ENCODE measurements at places on chromosomes 2 and 18.

- DNase-seq: no peak
Measured at GRCh38 chr2:201327678-201328077, 29.5 kb downstream of the FLACC1 start.

DNA sequence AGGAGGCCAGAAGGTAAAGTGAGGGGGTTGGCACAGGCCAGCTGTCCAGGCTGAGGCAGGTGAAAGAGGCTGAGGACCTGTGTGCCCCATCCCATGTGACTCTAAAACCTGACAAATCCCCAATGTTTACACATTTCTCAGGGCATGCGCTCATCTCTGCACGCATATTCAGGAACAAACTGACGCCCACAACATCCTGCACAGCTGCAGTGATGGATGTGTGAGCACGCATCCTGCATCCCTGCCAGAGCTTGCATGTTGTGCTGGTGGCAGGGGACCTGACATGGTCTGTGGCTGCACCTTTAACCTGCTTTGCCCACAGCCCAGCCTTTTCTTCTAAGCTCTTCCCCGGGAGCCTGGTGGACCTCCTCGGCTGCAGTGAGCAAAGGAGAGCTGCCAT, 83.1 kb downstream of the FBXO15 start:
- DNase-seq: no peak

GRCh38 chr18:11840493-11840892, 10.7 kb upstream of the CHMP1B start:
- DNase-seq: no peak

GRCh38 chr18:23073996-23074606, 61.2 kb upstream of the CABLES1 start:
- DNase-seq: no peak

GRCh38 chr2:77642339-77642738, 120.2 kb upstream of the LRRTM4 start:
- DNase-seq: no peak

- DNase-seq: no peak
Measured at GRCh38 chr2:2046497-2046896, 284.6 kb downstream of the MYT1L start.

GRCh38 chr2:27222407-27222806, 5.2 kb downstream of the CAD start:
- no peak for DNase-seq

- DNase-seq: no peak
Measured at GRCh38 chr2:128599700-128600099, 281.0 kb upstream of the HS6ST1 start.

- no peak for DNase-seq
Measured at GRCh38 chr2:214695789-214696188, 113.7 kb downstream of the BARD1 start.

DNA sequence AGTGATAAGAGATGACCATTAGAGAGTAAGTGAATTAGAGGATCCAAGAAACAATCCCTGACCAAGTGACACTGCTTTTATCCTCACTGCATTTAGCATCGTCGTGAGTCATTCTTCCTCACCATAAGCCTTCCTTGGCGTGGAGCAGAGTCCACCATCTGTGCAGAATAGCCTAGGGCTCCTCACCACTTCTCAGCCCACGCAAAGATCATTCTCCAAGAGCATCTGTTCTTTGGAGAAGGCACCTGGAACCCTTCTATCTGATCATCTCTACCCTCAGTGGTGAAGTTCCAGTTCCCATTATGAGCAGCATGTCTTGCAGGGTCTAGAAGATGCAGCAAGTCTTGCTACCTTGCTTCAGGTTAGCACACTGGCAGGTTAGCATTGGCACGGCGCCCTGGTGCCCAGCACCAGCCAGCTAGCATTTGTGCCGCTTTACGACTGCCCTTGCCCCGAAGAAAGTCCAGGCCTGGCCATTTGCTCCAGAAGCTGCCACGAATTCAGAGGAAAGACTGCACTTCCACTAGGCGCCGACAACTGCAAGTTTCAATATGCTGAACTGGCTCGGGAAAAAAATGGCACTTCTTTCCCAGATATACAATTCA, 225.8 kb downstream of the TTC32 start:
- DNase-seq: no peak

- DNase-seq: no peak
Measured at GRCh38 chr2:174730698-174731018, 33.6 kb downstream of the CHRNA1 start.

DNA sequence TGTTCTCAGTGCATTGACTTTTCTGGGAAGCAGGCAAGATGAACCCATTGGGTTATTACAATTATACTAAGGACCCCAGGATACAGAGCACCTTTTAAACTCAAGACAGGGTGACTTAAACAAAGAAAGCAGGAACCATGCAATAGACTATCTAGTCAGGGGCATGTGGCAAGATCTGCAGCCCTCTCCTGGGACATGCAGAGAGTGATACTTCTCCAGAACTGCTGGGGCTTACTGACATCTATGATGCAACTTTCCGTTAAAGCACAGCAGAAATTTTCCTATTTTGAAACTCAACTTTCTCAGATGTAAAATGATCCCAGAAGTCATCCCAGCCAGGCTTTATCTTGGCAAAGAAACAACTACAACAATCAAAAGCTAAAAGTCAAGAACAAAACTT, 162.2 kb upstream of the HNMT start:
- no peak for DNase-seq

GRCh38 chr2:1837022-1837421, 92.7 kb upstream of the PXDN start:
- DNase-seq: no peak

- DNase-seq: peak; percentile 56
Measured at GRCh38 chr18:23450022-23450421, 3.1 kb upstream of the RIOK3 start.
